ENCODE measurements at places on chromosomes 5 and 9.

GRCh38 chr9:19027825-19028224 lies 5.2 kb downstream of the SAXO1 start:
- H3K36me3 ChIP-seq: no peaks in the 10 kb centered on the region
- H3K27ac ChIP-seq: no peak overlapping the region
- DNase-seq: no peak
- no peak overlapping the region for H3K4me3 ChIP-seq
- H3K27me3 ChIP-seq: no peaks in the 10 kb centered on the region

- no peak for DNase-seq
- no peak overlapping the region for H3K27ac ChIP-seq
Measured at GRCh38 chr5:147742151-147742550, 40.4 kb downstream of the JAKMIP2 start.

DNA sequence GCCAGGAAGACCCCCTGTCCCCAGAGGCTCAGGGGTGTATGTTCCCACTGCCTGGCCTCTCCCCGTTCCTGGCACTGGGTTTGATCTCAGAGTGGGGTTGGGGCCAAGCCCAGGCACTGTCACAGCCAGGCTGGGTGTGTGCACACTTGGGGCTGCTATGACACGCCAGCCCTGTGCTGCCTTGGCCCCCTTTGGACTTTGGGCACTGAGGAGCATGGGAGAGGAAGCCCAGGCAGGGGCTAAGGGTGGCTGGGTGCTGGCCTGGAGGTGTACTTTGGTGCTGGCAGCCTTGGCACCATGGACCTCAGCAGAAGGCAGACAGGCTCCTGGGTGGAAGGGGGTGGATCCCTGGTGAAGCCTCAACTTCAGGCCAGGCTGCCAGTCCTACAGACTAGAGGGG lies 223.6 kb upstream of the ISL1 start:
- H3K36me3 ChIP-seq: no peaks in the 10 kb centered on the region
- DNase-seq: no peak
- no peaks in the 10 kb centered on the region for H3K27me3 ChIP-seq
- H3K27ac ChIP-seq: no peak overlapping the region

- H3K27ac ChIP-seq: no peak overlapping the region
- H3K4me3 ChIP-seq: no peak overlapping the region
- H3K36me3 ChIP-seq: no peaks in the 10 kb centered on the region
- no peak for DNase-seq
- no peaks in the 10 kb centered on the region for H3K27me3 ChIP-seq
- H3K4me1 ChIP-seq: peaks cover 6% of the 10 kb centered on the region
Measured at GRCh38 chr5:53942724-53943123, 367.6 kb downstream of the ARL15 start.

DNA sequence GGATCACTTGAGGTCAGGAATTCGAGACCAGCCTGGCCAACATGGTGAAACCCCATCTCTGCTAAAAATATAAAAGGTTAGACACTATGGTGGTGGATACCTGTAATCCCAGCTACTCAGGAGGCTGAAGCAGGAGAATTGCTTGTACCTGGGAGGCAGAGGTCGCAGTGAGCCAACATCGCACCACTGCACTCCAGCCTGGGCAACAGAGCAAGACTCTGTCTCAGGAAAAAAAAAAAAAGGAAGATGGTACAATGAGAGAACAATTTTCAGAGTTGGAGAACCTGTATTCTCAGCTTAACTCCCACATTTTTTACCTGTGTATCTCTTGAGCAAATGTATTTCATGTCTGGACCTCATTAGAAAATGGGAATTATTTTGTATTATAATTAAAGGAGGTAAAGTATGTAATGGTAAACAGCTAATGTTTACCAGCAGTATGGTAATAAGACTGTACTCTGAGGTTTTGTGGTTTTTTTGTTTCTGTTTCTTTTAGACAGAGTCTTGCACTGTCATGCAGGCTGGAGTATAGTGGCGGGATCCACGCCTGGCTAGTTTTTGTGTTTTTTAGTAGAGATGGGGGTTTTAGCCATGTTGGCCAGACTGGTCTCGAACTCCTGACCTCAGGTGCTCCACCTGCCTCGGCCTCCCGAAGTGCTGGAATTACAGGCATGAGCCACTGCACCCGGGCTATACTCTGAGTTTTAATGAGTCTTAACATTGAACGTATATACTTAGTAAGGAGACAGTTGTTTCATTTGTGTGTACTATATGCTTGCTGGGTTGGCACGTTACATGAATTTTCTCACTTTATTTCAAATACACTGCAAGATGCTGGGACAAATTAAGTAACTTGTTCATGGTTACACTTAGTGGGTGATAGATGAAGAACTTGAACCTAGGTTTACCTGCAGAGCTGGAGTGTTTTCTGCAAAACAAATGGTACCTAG lies 16.2 kb downstream of the UHRF2 start:
- H3K27ac ChIP-seq: no peak overlapping the region
- DNase-seq: no peak
- H3K36me3 ChIP-seq: no peaks in the 10 kb centered on the region
- H3K4me3 ChIP-seq: no peak overlapping the region

Measured in suprapubic skin (tissue), 4 donors.